ENCODE measurements at places on chromosomes 13 and 19.

DNA sequence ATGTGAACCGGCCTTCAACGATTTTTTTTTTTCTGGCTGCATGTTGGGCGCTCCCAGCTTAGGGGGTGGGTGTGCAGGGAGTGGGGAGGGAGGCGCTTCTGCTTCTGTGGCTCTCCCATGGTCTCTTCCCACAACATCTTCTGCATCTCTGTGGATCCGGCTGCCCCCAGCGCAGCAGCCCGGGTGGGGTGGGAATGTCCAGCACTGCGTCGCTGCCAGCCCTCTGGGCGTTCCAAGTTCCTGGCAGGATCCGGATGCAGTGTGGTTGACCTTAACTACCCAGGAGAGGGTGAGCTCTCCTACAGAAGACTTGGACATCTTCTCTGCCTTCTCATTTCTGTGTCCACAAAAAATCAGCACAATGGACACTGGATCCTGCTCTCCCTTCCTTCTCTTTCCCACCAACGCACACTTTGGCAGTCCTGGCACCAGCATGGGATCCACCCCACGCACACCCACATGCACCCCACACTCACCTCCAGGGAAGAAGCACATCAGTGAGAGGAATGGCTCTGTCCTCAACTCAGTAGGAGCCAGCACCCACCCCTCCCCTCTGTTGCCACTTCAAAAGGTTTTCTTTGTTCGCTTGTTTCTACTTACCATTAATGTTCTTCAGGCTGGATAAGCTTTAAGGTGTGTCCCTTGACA, 177.3 kb downstream of the COL4A1 start:
- DNase-seq: no peak

DNA sequence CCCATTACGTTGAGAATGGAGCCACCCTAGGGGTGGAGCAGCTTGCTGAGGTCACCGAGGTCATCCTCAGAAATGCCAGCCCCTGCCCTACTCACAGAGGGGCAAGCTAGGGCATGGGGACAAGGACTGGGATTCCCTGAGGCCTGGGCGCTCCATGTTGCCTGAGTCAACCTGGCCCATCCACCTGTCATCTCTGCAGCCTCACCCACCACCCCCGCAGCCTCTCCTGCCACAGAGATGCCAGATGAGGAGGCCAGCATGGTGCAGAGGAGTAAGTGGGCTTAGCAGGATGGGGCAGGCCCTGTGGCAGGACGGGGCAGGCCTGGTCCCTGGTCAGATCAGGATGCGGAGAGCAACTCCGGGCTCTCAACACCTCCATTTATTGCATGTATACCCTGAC, 9.5 kb downstream of the NKPD1 start:
- DNase-seq: no peak

- no peak for DNase-seq
Observed at GRCh38 chr13:65159803-65160202, 2070.3 kb downstream of the PCDH9 start.

DNA sequence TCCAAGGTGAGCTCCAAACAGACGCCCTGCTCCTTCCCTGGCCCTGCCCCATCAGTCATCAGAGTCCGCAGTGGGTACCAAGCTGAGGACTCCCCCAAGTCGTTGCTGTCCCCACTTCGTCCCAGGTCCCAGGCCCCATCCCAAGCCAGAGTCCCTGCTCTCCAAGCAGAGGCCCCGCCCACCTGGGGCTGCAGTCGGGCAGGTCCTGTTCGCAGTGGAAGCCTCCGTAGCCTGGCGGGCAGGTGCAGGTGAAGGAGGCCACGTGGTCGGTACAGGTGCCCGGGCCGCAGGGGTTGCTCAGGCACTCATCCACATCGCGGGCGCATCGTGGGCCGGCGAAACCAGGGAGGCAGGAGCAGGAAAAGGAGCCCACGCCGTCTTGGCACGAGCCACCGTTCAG, 19.4 kb downstream of the NOTCH3 start:
- no peak for DNase-seq

- DNase-seq: no peak
Observed at GRCh38 chr13:32445461-32445860, 17.5 kb upstream of the N4BP2L1 start.

- DNase-seq: no peak
Observed at GRCh38 chr13:112895521-112896465, 73.2 kb upstream of the MCF2L start.

GRCh38 chr13:67223024-67223423, 7.1 kb downstream of the PCDH9 start:
- no peak for DNase-seq

DNA sequence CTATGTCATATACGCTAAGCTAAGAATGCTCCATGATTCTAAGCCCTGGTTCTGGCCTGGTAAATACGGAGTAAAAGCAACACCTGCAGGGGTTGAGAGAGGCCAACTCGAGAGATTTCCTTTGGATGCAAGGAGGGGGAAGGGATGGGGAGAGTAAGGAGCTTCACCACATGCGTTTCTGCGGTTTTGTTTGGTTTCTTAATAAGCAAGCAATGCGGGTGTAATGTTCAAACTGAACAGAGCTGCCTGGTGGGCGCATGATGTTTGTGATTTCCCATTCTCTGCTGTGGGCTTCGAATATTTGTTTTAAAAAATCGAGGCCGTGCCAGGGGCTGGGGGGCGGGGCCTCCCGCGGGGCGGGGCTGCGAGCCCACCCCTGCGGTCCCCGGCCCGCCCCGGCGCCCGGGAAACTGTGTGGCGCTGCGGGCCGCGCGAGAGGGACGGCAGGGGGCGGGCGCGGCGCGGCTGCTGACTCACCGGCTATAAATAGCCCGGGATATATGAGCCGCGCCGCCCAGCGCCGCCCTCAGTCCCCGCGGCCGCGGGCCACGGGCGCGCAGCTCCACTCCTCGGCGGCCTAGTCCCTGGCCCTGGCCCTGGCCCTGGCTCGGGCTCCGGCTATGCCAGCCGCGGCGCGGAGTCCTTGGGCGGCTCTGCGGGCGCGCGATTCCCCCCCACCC, 5.1 kb downstream of the BBC3 start:
- peak; percentile 41 for DNase-seq

DNA sequence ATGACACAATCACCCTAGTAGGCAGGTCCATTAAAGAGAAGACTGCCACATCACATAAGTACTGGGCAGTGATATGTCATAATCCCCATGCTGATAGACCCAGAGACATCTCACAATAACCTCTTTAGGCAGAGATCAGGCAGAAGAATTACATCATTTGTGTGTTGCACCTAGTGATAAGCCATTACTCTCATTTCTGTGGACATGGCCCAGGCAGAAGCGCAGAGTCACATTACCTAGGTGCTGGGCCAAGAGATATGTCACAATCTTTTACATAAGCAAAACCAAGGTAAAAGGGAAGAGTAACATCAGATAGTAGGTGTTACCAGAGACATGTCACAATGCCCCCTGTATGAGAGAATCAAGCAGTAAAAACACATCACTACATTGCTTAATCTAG, 71.9 kb downstream of the ZNF726 start:
- DNase-seq: no peak

- DNase-seq: no peak
Observed at GRCh38 chr13:26500618-26501320, 56.7 kb upstream of the WASF3 start.

- no peak for DNase-seq
Observed at GRCh38 chr13:49652355-49653305, 24.3 kb downstream of the ARL11 start.

- no peak for DNase-seq
Observed at GRCh38 chr19:50569938-50570540, 1.8 kb upstream of the LRRC4B start.

GRCh38 chr19:18160971-18161635, 8.1 kb downstream of the PIK3R2 start:
- peak; percentile 11 for DNase-seq

- no peak for DNase-seq
Observed at GRCh38 chr19:33823341-33823740, 26.7 kb downstream of the KCTD15 start.

- no peak for DNase-seq
Observed at GRCh38 chr19:27676877-27677276, 1536.1 kb downstream of the UQCRFS1 start.

DNA sequence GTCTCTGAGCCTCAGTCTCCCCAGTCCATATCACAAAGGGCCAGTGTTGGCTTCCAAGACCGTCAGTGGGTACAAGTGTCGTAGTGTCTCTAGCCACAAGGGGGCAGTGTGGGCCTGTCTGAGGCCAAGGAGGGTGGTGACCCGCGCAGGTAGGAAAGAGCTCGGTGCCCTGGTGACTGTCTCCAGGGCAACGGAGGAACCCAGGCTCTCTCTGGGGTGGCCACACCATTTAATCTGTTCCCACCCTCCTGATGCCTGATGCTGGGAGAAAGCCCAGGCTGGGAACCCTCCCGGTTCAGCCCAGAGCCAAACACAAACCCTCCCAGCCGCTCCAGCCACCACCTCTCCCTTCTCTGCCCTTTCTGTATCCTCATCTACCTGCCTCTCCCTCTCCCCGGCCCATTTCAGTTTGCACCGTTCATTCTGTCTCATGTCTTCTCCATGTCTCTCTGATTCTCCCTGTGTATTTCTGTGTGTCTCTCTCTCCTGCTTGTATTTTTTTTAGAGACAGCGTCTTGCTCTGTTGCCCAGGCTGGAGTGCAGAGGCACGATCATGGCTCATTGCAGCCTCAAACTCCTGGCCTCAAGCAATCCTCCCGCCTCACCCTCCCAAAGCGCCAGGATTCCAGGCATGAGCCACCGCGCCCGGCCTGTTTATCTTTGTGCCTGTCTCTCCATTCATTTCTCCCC, 17.5 kb upstream of the MEIS3 start:
- peak; percentile 83 for DNase-seq

- DNase-seq: no peak
Observed at GRCh38 chr13:60482012-60482411, 85.0 kb downstream of the TDRD3 start.

DNA sequence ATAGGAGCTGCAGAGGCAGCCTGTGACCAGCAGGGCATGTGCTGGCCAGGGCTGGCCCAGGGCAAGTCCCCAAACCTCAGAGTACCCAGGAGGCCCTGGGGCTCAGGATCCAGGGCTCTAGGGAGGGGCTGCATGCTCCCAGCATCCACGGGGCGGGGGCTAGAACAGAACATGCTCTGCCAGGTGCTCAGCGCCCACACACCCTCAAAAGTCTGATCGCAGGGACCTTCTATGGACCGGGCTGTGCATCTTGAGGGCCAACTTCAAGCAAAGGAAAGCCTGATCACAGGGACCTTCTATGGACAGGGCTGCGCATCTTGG, 33.5 kb downstream of the ELL start:
- no peak for DNase-seq

GRCh38 chr13:80633251-80633650, 292.3 kb upstream of the SPRY2 start:
- DNase-seq: no peak

DNA sequence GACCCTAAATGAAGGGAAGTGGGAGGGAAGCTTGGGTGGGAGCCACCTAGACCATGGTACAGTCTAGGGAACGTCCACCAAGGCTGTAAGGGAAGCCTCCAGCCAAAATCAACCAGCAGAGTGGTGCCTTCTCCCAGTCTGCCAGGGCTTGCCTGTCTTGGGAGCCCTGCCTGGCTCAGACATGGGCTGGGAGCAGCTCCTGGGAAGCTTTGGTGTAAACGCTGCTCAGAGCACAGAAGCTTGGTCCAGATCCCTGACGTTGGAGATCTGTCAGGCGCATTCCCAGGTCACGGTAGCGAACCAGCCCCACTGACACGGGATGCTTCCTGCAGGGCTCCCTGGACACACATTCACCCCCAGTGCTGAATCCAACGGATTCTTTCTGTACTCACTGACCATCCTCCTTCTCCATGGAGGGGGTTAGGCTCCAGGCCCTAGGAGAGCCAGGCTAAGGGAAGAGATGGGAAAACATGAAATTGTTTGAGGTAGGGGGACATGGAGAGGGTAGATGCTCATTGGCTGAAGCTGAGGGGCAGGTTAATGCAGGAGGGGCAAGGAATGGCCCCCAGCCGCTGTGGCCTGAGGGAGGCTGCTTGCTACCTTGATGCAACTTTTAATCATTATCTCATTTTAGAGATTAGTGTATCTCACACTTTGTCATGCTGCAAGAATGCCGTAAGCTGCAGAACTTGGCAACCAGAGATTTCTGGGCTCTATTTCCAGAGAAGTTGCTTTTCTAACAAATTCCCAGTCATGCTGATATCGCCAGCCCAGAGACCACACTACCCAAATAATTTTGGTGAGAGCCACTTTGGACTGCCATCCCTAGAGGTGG, 195.8 kb downstream of the UQCRFS1 start:
- DNase-seq: no peak

GRCh38 chr13:55087085-55087484, 2053.6 kb upstream of the PRR20A start:
- no peak for DNase-seq

DNA sequence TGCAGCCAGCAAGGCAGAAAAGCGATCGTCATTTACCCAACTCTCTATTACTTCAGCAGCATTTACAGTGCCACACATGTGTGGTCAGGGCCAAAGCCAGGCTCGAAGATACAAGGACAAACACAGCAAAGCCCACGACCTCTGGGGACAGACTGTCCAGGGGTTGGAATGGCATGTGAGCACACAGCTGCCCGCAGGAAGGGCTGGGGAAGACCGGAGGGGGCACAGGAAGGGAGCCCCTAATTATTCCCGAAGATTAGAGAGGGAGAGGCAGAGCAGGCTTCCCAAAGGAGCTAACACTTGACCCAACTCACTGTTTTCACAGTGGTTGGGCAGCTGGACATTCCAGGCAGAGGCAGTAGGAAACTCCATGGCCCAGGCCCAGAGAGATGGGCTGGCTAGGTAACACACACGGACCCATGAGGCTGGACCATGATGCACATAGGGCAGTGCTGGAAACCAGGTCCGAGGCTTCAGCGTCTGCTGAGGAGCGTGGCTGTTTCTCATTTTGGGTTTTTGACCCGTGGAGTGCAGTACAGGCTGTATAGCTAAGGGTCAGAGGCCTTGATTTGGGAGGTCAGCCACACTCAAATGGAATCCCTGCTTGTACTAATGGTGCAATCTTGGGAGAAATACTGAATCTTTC, 179.8 kb downstream of the FOXO1 start:
- DNase-seq: no peak

DNA sequence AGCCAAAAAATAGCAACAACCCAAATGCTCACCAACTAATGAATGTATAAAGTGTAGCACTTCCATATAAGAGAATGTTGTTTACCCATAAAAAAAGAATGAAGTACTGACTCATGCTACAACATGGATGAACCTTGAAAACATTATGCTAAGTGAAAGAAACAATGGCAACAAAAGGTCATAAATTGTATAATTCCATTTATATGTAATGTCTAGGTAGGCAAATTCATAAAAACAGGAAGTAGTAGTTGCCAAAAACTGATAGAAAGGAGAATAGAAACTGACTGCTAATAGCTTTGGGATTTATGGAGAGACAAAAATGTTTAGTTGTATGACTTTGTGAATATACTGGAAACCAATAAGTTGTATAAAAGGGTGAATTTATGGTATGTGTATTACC, 21.6 kb downstream of the MYCBP2 start:
- no peak for DNase-seq

GRCh38 chr13:110525328-110526319, 35.9 kb downstream of the RAB20 start:
- no peak for DNase-seq

Data from cerebellar nuclear complex (tissue), 1 donor.